ENCODE measurements at places on chromosomes 5 and 9.

- DNase-seq, result no peak
Measured at GRCh38 chr9:108643731-108644510, 211.9 kb downstream of the ACTL7B start.

DNA sequence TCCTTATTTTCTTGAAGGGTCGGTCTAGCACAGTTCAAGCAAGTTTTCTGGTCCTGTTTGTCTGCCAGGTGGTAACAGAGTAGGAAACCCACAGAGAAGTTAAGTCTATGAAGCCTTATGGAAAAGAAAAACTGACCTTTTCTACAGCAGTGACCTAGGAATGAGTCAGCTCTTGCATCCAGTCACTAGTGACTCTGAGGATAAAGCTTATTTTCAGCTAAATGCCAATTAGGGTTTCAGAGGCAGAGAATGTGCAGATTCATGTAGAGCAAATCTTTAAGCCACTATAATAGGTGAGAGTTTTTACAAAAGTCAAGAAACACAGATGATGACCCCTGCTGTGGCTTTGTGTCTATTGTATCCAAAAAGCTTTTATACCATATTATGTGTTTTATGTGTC lies 100.7 kb downstream of the CWC27 start:
- no peak for DNase-seq

DNA sequence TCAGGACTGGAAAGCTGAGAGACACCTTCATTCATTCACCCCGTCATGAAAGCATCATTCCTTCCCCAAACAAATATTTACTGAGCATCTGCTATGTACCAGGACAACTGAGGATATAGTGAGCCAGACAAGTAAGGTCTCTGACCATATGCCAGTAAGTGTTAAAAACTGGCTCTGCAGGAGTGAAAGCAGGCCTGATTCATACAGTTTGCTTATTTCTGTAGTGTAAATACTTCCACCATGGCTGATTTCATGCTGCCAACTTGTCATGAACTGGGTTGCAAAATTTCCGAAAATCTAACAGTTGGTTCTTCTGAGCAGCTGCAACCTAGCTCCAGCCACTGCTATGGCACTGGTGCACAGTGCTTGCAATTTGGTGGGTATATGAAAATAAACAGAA lies 68.1 kb downstream of the YIPF5 start:
- DNase-seq, result no peak

- no peak for DNase-seq
Measured at GRCh38 chr9:9752722-9753121, 860.1 kb downstream of the PTPRD start.

- DNase-seq, result no peak
Measured at GRCh38 chr5:53856506-53856905, 296.1 kb downstream of the NDUFS4 start.

GRCh38 chr5:68067976-68068603 lies 147.5 kb upstream of the PIK3R1 start:
- DNase-seq, result no peak

GRCh38 chr5:78472469-78473106 lies 112.2 kb downstream of the SCAMP1 start:
- DNase-seq, result no peak

DNA sequence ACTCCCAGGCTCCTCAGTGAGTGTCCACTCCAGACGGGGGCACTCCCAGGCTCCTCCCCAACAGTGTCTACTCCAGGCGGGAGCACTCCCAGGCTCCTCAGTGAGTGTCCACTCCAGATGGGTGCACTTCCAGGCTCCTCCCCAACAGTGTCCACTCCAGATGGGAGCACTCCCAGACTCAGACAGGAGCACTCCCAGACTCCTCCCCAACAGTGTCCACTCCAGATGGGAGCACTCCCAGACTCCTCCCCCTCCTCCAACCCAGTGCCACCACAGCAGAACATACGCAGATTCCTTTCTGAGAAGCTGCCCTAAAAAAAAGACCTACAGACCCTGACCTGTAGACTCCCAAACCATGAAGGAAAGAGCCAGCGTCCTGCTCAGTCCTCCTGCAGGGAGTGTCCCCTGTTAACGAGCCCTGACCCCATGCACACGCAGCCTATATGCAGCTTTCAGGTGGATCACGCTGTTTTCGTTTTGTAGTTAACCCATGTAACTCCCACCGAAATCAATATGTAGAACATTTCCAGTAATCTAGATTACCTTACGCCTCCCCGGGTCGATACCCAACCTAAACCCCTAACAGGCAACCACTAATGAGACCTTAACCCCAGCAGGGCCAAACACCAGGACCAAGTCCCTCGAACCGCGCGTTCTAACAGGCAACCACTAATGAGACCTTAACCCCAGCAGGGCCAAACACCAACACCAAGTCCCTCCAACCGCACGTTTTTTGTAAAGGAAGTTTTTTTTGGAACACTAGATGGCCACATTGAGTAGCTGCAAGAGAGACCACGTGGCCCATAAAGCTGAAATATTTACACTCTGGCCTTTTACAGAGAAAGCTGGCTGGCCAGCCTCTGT lies 15.7 kb downstream of the PNPLA7 start:
- DNase-seq, result peak; percentile 14

DNA sequence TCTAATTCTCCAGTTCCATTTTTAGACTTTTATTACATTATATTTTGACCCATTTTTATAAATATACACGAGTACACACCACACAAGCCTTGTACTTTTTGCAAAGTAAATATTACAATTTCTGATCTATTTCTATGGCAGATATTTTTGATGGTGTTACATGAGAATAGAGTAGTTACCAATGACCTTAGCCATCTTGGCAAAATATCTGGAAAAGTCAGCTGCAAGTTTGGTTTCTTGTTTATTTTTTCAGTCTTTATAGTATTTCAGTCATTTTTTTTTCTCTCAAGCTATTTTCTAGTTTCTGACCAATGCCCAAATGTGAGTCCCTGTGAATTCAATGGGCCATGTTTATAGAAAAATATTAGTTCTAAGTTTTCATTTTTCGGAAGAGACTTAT lies 64.0 kb upstream of the TMC1 start:
- DNase-seq, result no peak

GRCh38 chr9:90024823-90025222 lies 420.0 kb downstream of the GADD45G start:
- no peak for DNase-seq

GRCh38 chr9:77541055-77541454 lies 107.1 kb downstream of the GNA14 start:
- no peak for DNase-seq

GRCh38 chr5:103605277-103605676 lies 42.7 kb upstream of the NUDT12 start:
- DNase-seq, result no peak

DNA sequence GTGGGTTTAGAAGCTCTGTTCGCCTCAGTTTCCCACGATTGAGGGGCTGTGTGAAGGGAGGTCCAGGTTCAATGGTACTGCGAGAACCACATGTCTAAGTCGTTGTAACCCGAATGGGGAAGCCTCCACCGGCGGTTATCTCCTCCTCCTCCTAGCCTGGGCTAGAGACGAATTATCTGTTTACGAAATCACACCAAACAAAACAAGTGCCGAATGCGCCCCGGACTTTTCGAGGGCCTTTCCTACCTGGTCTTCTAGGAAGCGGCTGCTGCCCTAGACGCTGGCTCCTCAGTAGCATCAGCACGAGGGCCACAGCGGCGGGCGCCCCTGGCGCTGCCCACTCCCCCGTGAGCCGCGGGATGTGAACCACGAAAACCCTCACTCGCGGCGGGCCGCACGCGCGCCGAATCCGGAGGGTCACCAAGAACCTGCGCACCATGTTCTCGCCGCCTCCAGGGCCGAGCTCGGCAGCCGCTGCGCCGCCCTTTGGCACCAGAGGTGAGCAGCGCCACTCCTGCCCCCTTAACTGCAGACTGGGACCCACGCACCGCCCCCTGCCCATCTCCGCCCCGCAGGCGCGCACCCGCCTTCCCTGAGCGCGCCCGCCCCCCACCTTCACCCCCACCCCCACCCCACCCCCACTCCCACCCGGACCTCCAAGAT lies at the start of gene CDKN2A:
Gene CDKN2A (minus strand): TSS at position 500 of the 663 bp plus-strand sequence.
- no peak for DNase-seq

GRCh38 chr9:69937360-69937759 lies 106.3 kb upstream of the MAMDC2 start:
- DNase-seq, result no peak

GRCh38 chr9:35254237-35254636 lies 92.4 kb downstream of the UNC13B start:
- DNase-seq, result no peak

GRCh38 chr9:85212887-85213286 lies 528.9 kb downstream of the AGTPBP1 start:
- DNase-seq, result peak; percentile 9

GRCh38 chr5:90803876-90804275 lies 245.3 kb downstream of the ADGRV1 start:
- no peak for DNase-seq

- DNase-seq, result no peak
Measured at GRCh38 chr5:6543346-6543730, 89.5 kb downstream of the NSUN2 start.

DNA sequence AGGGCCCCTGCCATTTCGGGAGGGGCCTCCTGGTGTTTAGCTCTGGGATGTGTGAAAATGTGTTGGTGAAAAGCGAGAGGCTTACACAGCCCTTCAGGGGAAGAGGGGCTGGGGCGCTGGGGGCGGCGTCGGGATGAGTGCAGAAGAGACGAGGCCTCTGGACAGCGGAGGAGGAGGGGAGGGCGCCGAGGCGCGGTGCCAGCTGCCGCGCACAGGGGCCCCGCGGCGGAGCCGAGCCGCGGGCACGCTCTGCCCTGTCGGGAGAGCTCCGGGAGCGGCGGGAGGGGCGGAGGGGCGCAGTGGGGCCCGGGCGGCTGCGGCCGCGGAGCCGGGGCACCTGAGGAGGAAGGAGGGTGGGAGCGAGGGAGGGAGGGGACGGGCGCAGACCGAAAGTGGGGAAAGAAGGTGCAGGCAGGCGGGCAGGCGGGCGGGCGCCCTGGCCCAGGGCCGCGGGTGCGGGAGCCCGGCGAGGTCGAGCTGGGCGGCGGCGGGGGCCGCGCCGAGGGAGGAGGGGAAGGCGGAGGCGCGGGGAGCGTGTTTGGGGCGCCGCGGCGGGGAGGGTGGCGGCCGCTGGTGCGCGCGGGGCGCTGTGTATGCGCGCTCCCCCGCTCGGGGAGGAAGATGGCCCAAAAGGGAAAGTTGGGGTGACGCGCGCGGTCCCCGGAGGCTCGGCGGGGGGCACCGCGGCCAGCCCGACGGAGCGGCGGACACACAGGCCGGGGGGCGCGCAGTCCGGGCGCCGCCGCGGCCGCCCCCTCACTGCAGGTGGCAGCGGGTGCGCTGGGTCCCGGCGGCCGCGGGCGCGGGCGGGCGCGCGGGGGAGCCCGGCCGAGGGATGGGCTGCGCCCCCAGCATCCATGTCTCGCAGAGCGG lies at the start of gene PDE8B:
Gene PDE8B (plus strand): TSS at position 590 of the 873 bp plus-strand sequence. CDS start 246 bp downstream, at position 836.
- no peak for DNase-seq

- no peak for DNase-seq
Measured at GRCh38 chr9:71122421-71122820, 1.0 kb upstream of the TRPM3 start.

- no peak for DNase-seq
Measured at GRCh38 chr5:180806351-180807011, 3.9 kb upstream of the MGAT1 start.

- DNase-seq, result no peak
Measured at GRCh38 chr9:120965344-120966012, 38.9 kb upstream of the TRAF1 start.

DNA sequence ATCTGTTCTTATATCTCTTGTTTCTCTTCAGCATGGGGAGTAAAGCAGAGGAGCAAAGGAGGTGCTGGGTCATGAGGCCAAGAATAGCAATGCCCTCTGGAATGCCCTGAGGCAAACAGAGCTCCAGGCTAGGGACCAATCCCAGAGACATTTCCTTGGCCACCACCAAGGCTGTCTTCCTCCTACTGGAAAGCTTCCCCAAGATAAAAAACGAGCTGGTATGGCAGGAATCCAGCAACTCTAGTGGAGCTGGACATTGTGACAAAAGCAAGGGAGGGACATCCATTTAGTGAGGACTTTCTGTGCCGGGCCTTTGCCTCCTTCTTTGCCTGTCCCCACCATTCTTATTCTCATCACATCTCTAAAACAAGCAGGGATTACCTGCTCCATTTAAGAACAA lies 161.6 kb downstream of the ASTN2 start:
- no peak for DNase-seq

GRCh38 chr9:19623941-19624340 lies 164.9 kb downstream of the SLC24A2 start:
- DNase-seq, result no peak

DNA sequence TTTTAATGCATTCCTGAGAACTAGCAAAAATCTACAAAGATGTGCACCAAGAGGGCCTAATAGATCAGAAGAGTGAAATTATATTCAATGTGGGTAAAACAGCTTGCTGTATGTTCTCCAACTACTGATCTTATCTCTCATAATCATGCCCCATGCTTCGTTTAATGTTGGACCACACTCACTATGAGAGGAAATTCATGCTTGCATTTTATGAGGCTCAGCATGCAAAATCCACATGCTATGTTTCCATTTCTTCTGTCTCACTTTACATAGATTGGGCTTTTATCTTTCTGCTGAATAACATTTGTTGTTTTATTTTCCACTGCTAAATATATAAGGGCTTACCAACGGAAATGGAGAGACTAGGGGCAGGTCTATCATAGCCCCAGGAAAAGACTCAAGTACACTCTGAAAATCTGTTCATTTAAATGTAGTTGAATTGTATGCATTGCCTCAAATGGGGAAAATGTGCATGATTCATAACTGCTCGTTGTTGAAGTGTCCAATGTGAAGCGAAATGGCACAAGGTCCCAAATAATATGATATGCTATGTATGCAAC lies 474.2 kb downstream of the EFNA5 start:
- DNase-seq, result no peak

GRCh38 chr9:115691693-115692092 lies 461.9 kb upstream of the PAPPA start:
- DNase-seq, result no peak

GRCh38 chr5:71873191-71873591 lies 154.1 kb downstream of the CARTPT start:
- no peak for DNase-seq

DNA sequence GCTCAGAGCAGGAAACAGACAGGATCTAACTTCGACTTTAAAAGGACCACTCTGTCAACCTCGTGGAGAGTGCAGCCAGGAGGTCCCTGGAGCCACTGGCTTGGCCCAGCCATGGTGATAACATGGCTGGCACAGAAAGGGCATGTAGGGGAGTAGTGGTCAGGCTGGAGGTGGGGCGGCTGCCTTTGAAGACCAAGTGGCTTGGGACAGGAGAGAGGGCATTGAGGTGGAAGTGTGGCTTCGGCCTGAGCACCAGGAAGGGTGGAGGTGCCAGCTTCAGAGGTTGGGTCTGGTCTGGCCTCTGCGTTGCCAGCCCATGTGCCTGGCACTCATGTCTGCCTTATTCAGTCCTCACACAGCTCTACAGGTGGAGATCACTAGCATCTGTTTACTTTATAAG lies 270.0 kb downstream of the NSG2 start:
- DNase-seq, result no peak

- DNase-seq, result no peak
Measured at GRCh38 chr5:143758750-143759149, 53.2 kb upstream of the HMHB1 start.

- DNase-seq, result no peak
Measured at GRCh38 chr5:7673658-7674057, 177.3 kb downstream of the CFAP90 start.

- DNase-seq, result no peak
Measured at GRCh38 chr5:145499483-145499882, 335.7 kb downstream of the PRELID2 start.

GRCh38 chr5:135353952-135354721 lies 44.9 kb downstream of the MACROH2A1 start:
- DNase-seq, result no peak

GRCh38 chr9:107637421-107638420 lies 148.2 kb upstream of the KLF4 start:
- DNase-seq, result no peak
